Stimulated activated CD8-positive, alpha-beta memory T cell treated with anti-CD3 and anti-CD28 coated beads, Interleukin-2, amount 100 ng/mL, for 1 hour (primary cell): ENCODE measurements at places on chromosomes 6 and 20.

DNA sequence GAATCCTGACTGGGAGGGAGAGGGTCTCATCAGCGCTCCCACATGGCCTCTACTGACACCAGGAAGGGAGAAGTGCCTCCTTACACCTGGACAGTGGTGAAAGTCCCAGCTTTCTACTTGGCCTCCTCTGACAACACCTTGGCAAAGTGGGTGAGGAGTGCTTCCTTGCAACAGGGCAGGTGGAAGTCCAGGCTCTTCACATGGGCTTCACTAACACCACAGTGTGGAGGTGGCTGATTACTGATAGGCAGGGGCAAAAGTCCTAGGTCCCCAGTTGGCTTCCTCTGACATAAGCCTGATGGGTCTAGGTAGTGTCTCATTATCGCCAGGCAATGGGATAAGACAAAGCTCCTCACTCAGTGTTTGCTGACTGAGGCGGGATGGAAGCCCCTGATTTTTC lies 9.5 kb upstream of the HLA-DRA start:
- no peak for DNase-seq

GRCh38 chr6:12024699-12025434 lies 12.8 kb downstream of the HIVEP1 start:
- DNase-seq, result no peak

- DNase-seq, result no peak
Measured at GRCh38 chr6:88223298-88223697, 57.2 kb upstream of the CNR1 start.

DNA sequence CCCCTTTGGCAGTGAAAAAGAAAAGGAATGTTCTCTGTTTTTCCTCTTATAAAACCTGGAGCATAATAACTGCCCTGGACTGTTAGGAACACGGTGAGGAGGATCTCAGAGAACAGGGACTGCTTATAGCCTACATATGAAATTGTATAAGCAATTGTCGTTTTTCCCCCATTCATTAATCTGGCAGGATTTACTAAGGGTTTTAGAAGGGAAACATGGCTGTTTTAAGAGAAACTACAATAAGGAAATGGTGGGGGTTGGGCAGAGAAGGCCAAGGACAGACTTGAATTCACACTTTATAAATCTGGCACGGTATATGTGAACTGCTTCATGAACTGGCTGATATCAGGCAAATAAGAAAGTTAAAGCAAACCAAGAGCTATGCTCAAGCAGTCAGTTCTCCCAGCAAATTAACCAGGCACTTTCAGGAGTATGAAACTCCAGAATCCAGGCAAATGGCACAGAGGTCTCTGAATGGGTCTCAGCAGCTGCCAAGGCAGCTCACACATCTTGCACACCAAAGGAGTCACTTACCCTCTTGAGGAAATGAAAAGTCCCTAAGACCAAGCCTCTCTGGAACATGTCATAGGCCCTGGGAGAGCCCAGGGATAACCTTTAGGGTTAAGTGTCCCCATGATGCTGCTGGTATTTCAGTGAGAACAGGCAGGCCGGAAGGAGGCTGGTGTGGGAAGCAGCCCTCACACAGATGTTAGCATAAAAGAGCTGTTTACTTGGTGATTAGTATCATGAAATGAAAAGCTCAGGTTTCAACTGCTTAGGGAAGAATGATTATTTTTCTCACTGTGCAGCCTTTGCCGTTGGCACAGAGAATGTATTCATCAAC lies 260.5 kb upstream of the MARCKS start:
- no peak for DNase-seq

- no peak for DNase-seq
Measured at GRCh38 chr20:19961293-19961692, 55.9 kb upstream of the NAA20 start.

- no peak for DNase-seq
Measured at GRCh38 chr6:78629836-78630235, 237.5 kb upstream of the IRAK1BP1 start.

- DNase-seq, result no peak
Measured at GRCh38 chr6:16849280-16849987, 88.2 kb upstream of the ATXN1 start.

DNA sequence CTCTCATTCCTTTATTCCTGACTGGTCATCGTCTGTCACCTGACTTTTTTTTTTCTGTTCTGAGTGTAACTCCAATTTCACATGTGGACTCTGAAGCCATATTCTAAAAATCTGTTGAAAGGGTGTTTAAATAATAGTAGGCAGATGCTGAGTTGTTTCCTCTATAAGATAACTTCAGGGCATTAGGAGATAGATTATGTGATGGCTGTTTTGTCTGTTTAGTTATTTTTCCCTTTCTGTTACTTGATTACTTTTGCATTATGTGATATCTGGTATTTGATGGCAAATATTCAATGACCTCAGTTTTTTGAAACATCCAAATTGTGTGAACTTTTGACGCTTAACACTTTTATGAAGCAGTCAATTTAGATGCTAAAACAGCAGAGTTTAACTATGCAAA lies 486.0 kb downstream of the BCKDHB start:
- DNase-seq, result no peak

DNA sequence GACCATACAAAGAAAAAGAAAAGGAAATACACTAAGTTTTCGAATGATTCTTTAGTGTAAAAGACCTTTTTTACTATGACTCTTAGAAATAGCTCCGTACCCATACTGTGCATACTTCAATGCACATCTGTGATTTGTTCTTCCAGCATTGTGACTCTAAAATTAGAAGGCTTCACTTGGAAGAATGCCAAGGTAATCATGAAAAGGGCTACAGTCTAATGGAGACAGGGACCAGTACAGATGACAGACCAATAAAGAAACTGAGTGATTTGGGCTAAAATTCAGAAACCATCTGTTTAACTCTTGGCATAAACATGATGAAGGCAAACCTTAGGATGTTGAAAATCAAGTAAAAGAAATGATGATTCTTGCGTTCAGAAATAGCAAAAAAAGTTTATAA lies 46.3 kb downstream of the CYP39A1 start:
- DNase-seq, result no peak
